ENCODE measurements at places on chromosomes 13 and 19.

GRCh38 chr19:41541990-41542584 lies 33.9 kb upstream of the CEACAM21 start:
- peak; percentile 88 for DNase-seq

- no peak for DNase-seq
These were observed 472.8 kb downstream of the OLFM4 start for GRCh38 chr13:53501387-53501786.

DNA sequence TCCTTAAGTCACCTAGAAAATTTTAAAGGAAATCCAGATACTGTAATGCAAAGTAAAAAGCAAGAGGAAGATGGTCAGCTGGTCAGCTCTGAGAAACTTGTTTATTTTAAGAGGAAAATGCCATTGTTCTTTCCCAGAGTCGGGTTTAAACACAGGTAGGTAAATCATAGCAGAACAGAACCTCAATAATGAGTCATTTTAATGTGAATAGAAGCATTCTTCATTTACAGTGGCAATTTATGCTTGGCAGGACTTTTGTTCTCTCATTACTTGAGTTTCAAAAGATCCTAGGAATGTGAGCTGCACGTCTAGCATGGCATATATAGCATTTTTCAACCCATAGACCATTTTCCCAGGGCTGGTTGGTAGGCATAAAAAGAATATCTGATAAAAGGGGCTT lies 132.3 kb downstream of the LIG4 start:
- no peak for DNase-seq

- no peak for DNase-seq
These were observed 552.4 kb downstream of the GPC5 start for GRCh38 chr13:91950803-91951202.

DNA sequence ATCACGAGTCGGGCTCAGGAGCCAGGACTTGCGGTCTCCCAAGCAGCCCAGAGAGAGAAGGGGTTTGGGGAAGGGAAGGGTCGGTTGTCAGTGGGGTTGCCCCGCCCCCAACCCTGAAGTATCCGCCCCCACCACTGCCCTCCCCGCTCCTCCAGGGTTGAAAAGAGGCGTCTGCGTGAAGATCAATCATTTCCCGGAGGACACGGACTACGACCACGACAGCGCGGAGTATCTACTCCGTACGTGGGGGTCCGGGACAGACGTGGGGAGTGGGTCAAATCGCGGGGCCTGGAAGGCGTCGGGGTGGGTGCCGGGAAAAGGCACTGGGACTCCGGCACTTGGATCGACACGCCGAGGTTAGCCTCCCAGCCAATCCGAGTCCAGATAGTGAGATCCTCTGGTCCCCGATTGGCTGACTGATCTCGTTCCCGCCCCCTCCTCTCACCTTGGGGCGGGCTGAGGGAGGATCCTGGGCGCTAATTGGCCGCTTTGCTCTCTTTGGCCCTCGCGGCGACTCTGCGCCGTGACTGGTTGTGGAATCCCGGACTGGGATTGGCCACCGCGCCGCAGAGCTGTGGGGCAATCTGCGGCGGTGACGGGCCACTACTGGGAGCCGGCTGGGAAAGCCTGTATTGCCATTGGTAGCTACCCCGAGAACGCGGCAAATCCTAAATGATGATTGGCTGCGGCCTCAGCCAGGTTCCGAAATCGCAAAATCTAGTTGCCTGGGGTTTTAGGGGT lies 13.3 kb upstream of the CACNG6 start:
- peak; percentile 11 for DNase-seq

All from CD4-positive, alpha-beta T cell treated with Interleukin-15 for 4 hours (primary cell).